ENCODE measurements at places on chromosomes 7 and 10.

- no peak for DNase-seq
These were observed 57.4 kb upstream of the CASD1 start for GRCh38 chr7:94452239-94452638.

DNA sequence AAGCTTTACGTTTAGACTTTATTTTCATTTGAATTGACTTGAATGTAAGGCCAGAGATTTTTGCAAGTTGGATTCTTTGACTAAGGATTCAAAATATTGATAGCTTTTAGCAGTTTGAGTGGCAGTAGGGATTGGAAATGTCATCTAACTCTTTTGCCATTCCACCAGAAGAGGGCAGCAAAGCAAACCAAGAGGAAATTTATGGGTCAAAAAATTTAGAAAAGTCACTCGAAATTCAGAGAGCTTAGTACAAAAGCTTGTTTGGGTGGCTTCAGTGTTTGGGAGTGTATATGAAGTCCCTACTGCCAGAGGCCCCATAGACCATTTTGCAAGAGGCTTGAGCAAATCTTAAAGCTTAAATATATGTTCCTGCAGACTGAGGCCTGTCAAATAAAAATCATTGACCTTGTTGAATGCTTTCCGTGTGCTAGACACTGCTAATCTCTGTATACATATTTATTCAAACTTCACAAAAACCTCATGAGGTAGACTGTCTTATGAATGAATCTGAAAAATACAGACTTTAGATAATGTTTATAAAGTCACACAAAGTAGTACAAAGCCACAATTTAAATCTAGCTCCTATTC is 44.6 kb upstream of the RSBN1L start:
- DNase-seq = no peak

- no peak for DNase-seq
These were observed 1.0 kb downstream of the ASB10 start for GRCh38 chr7:151185762-151186639.

- no peak for DNase-seq
These were observed 92.1 kb downstream of the CUL1 start for GRCh38 chr7:148790850-148791249.

- DNase-seq = no peak
These were observed 16.0 kb downstream of the SND1 start for GRCh38 chr7:127667759-127668530.

GRCh38 chr7:2824678-2825461 is 19.2 kb downstream of the GNA12 start:
- no peak for DNase-seq

- DNase-seq = no peak
These were observed 33.6 kb upstream of the LMTK2 start for GRCh38 chr7:98073047-98073446.

DNA sequence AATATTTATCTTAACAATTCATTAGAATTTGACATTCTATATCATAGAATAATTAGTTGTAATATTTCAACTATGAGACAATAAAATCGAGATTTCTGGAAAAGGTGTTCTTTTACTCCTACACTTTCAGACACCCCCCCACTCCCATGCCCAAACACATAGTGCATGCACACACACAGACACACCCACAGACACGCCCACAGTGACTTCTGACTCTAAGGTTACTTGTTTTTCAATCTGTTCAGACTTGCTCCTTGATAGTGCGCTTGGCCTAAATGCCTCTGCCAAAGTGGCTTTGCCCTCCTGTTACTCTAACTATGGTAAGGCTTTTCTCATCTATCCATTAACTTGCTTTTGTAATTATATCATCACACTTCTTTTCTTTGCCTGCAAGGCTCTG is 144.0 kb upstream of the PPP1R3A start:
- DNase-seq = no peak

All from hypothalamus (tissue), 51 donors.